ENCODE measurements at places on chromosomes 1 and 21.

DNA sequence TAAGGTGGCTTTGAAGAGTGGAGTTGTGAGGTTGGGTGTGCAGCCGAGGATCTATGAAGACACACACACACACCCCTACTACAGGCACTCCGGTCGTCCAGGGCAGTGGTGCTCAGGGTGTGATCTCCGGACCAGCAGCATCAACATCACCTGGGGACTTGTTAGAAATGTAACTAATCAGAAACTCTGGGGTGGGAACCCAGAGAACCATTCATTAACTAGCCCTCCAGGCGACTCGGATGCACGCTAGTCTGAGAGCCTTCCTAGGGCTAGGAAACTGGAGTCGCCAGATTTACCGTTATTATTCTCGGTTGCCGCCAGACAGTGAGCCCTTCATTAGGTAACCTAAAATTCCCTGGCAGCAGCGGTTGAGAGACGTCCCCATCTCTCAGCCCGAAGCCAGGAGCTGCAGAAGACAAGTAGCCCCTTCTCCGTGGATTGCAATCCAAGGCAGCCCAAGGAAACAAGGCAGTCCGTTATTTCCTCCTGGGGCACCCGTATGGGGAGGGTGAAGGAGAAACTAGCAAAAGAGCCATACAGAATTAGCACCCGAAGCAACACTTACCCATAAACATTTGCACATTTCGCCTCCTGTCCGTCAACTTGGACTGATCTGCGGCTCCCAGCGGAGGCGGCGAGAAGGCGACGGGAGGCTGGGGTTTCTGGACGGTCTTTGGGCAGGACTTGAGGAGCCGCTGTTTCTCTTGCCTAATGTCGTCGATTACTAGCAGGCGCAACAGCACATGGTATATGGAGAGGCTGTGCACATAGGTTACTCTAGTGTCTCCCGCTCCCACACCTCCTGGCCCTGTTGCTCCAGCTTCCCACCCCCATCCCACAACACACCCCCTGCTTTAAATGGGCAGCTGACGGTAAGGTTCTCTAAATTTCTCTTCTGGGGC lies 2.9 kb upstream of the CCN1 start:
- DNase-seq, result peak; percentile 70

DNA sequence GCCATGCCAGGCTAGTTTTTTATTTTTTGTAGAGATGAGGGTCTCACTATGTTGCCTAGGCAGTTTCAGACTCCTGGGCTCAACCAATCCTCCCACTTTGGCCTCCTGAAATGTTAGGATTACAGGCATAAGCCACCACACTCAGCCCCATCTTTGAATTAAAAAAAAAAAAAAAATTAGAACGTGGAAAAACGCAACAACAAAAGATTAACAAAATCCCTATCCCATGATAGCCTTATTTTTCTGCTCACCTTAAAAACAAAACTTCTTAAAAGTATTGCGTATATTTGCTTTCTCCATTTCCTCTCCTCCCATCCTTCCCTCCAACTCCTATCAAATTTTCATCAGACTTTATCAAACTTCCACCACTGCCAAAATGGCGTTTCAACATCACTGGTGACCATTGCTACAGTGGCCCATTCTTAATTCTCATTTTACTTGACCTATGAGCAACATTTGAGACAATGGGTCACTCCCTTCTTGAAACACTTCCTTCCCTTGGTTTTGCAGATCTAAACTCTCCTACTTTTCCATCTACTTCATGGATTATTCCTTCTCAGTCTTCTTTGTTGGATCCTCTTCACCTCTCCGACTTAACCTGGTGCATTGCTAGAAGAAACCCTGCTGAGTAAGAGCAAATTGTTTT lies 579 bp upstream of the ZNF684 start:
- DNase-seq, result no peak

DNA sequence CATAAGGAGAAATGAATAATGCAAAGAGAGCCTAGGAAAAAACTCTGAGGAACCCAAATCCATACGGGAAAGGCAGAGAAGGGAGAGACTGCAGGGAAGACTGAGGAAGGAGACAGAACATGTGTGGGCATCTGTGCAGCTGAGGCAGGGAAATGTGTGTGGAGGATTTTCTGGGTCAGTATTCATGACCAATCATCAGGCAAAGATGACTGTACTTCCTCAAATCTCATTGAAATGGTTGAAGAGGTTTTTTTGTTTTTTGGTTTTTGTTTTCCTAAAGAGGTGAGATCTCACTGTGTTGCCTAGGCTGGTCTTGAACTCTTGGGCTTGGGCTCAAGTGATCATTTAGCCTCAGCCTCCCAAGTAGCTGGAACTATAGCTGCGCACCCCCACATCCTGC lies 15.7 kb downstream of the DIP2A start:
- no peak for DNase-seq

- no peak for DNase-seq
Observed at GRCh38 chr1:54275349-54275748, 75.4 kb downstream of the MRPL37 start.

DNA sequence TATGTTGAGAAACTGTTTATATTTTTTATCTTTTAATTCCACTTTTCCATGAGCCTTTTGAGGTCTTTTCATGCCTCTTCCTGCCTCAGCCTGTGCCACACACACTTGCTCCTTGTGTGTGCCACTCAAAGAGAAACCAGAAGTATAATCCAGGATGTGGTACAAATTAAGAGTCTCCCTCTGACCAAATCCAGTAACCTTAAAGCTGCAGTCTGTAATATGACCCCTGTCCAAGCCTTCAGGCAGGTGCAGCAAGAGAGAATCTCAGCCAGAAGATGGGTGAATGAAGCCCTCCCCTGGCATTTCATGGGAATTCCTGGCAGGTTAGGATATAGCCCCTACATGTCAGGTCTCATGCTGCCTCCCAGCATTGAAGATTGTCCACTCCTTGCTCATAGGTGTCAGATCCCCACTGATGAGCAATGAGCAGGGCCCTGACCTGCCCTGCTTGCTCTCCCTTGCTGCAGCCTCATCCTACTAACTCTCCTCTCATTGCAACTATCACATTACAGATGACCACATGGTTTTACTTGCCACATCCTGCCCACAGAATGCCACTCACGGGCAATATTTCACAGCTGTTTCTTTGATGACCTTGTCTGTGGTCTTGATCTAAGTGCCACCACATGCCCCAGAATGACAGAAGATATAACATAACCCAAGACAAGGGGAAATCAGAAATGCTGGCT lies 169.3 kb downstream of the SEC16B start:
- no peak for DNase-seq

- no peak for DNase-seq
Observed at GRCh38 chr1:8015809-8016165, 10.3 kb downstream of the ERRFI1 start.

DNA sequence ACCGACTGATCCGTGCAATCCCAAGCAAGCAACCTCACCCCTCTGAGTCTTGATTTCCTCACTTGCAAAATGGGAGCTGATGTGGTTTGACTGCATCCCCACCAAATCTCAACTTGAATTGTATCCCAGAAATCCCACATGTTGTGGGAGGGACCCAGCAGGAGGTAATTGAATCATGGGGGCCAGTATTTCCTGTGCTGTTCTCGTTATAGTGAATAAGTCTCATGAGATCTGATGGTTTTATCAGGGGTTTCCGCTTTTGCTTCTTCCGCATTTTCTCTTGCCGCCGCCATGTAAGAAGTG lies 58.4 kb downstream of the FHAD1 start:
- DNase-seq, result no peak

- no peak for DNase-seq
Observed at GRCh38 chr1:66834926-66835325, 33.9 kb upstream of the INSL5 start.

DNA sequence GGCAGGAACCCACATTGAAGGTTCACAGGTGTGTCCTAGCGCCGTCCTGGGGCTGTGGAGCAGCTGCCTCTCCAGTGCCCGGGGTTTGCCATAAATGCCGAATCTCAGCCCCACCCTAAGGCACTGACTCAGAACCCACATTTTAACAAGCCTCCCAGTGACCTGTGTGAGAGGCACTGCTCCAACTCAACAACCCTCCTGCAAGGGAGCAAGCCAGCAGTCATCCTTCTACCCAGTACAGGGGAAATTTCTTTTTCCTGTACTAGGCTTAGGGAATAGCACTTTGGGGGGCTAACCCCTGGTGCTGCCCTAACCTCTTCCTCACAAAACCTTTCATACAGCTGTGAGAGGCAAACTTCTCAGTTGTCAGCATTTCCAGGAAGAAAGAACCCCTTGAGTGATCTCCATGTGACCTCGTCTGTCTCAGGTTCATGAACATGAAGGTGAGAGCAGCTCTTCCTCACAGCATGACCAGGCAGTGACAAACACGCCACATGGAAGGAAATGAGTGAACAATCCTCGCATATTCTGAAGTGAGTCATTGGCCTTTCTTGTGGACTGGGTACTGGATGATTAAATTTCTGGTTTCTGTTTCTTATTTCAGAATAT lies 11.4 kb upstream of the BCAR3 start:
- DNase-seq, result peak; percentile 78

- no peak for DNase-seq
Observed at GRCh38 chr1:17820198-17820597, 65.1 kb downstream of the ACTL8 start.

DNA sequence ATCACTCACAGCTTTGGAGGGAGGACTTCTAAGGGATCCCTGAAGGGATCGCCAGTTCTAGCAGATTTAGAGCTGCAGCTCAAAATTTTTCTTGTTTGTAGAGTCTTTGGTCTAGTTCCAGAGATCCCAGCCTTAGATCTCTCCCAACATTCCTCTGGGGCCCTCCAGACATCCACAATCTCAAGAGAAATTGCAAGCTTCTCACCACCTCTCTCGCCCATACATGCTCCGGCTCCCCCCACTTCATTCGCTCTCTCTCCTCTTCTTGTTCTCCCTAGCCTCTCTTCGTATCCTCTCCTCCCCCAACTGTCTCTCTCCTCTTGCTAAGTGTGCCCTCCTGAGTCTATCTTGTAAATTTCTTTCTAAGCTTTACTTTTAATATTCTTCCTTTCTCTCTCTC lies 15.1 kb upstream of the TUT4 start:
- DNase-seq, result no peak

DNA sequence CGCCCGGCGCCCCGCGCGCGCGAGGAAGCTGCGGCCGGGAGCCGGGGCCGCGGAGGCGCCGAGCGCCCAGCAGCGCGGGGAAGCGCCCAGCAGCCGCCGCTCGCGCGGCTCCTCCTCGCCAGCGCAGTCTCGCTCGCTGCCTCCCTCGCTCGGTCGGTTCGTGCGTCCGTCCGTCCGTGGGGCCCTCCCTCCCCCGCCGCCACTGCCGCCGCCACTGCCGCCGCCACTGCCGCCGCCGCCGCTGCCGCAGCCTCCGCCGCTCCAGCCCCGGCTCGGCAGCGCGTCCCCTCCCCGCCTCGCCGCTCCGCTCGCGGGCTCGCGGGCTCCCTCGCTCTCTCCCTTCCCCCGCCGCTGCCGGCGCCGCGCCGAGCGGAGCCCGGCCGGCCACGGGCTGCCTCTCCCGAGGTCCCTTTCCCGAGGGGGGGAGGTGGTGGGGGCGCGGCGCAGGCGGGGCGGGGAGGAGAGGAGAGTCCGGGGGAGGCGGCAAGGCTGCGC lies at the start of gene KCND3:
KCND3 (minus strand) TSS at position 138 of the 495 bp plus-strand sequence.
- no peak for DNase-seq

- DNase-seq, result no peak
Observed at GRCh38 chr1:107291987-107292386, 151.1 kb downstream of the NTNG1 start.

DNA sequence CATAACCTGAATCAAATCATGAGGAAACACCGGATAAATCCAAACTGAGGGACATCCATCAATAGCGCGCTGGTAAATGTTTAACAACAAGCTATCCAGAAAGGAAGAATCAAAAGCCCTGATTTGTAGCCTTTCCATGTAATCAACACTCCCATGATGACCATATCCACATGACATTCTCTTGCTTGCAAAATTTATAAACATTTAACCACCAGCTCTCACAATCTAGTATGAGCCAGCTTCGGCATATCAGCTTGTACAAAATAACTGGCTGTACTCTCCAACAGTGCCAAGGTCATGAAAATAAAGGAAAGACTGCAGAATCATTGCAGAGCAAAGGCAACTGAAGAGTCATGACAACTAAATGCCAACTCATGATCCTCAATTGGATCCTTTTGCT lies 15.7 kb downstream of the HSD11B1 start:
- no peak for DNase-seq

- no peak for DNase-seq
Observed at GRCh38 chr21:25752416-25752815, 17.6 kb downstream of the GABPA start.

DNA sequence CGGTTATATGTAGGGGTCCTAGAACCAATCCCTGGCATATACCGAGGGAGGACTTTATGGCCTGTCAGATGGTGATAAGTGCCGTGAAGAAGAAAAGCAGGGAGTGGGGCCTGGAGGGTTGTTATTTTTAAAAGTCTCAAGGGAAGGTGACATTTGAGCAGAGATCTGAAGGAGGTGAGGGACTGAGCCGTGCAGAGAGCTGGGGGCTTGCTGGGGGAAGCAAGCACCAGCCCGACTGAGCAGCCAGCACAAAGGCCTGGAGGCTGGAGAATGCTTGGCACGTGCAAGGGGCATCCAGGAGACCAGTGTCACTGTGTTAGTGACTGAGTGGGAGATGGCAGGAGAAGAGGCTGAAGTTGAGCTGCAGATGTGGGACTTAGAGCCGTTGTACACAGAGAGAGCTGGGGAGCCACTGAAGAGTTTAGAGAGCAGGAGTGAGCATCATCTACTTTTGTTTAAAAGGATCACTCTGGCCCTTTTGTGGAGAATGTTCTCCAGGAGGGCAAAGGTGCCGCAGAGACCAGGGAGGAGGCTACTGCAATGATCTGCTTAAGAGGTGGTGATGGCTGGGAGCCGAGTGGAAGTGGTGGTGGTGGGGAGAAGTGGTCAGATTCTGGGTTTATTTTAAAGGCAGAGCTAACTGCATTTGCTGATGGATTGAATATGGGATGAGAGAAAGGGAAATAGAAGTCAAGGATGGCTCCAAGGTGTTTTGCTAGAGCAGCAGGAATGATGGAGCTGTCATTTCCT lies 31.2 kb downstream of the PTPRU start:
- no peak for DNase-seq

DNA sequence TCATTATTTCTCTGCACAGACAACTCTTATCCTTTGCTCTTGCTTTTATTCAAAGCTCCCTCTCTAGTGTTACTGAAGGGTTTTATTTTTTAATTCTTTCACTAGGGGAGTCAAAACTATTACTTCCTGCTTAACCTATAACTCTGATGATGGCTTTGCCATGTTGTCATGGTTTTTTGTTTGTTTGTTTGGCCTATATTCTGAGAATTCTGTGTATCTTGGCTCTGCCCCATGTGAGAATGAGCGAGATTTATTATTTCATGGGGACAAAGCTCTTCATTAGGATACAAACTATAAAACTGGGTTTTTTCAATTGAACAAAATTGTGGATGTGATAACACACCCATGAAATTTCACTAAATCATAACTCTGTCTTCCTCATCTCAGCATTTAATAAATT lies 190.5 kb upstream of the C1orf105 start:
- no peak for DNase-seq

DNA sequence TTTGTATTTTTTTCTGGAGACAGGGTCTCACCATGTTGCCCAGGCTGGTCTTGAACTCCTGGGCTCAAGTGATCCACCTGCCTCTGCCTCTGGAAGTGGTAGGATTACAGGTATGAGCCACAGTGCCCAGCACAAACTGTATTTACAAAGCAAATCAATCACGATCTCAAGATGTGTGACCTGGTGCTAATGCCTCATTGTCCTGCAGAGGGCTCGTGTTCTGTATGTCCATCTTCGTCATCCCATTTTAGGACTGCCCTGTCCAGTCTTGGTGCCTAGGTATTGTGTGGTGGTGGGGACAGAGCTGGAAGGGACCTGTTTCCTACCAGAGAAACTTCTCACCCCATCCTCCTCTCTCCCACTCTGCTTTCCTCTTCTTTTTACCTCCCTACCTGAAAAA lies 20.2 kb downstream of the PROK1 start:
- no peak for DNase-seq

GRCh38 chr1:181080556-181080955 lies 7.9 kb upstream of the IER5 start:
- DNase-seq, result no peak

- DNase-seq, result no peak
Observed at GRCh38 chr1:14404862-14405301, 193.6 kb upstream of the KAZN start.

Measured in SW 1271 (cell line).